ENCODE measurements at places on chromosomes 2 and 18.

DNA sequence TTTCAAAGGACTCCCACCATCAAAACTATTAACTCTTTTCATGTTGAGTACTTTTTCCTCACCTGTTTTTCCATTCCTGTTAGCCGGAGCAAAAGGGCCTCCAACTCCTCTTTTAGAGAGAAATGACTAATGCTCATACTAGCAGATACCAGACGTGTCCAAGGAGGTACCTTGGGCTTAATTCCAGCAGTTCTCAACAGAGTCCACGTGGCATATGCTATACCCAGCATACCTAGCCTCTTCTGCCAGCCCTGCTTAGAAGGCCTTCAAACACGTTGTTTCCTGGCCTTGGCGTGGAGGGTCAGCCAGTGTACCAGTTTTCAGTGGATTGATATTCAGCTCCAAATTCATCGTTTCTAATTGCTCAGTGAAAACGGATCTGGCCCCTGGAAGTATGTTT is 123.9 kb downstream of the MGAT5 start:
- no peak for DNase-seq

DNA sequence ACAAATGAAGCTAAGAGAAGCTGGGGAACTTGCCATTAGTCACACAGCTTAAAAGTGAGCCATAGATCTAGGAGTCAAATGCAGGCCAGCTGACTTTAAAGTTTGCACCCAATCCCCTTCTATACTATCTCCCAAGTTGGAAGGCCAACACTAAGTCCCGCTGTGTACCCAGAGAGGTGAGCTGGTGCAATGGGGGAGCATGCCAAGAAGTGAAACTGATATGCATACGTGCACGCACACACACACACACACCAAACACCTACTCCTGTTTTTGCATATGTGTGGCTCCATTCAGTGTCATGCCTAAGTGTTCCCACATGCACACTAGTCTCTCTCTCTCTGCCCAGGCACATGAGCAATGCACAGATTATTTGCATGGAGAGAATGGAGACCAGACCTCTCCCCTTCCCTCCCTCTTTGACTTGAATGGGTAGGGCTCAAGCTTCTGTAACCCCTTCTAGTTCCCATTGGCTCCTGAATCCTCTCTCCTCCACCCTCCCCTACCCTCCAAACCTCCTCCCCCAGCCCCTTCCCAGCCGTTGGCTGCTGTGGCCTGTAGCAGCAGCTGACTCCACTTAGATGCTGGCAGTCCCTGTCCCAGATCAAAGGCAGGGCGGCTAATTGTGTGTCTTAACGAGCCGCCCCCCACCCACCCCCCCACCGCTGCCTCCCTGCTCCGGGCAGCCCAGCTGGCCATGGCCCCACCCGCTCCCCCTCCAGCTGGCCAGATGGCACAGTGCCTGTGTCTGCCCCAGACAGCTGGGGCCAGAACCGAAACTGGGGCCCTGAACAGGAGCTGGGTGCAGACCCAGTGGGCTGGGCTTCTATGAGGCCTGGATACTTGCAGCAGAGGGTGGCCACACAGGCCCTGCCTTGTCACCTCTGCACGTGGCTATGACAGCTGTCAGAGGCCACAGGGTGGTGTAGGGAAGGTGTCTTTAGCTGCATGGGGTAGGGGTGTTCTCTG is 5.6 kb downstream of the WNT10A start:
- peak; percentile 95 for DNase-seq

DNA sequence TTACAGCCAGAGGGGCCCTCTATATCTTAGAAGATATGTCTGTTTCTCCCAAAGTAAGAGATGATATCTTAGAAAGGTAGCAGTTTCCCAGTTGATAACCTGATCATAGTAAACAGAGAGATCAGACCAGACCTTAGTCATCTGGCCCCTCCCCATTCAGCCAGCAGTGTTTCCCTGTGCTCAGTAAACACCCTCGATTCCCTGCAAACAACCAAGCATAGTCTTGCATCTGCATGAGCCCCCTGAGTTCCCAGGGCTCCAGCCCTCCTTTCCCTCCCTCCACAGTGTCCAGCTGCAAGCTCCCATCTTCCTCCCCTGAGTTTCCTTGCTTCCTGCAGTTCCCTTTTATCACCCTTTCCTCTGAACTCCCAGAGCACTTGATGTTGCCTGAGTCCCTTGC is 20.3 kb downstream of the NRP2 start:
- no peak for DNase-seq

- no peak for DNase-seq
These were observed 572.0 kb upstream of the LINC00305 start for GRCh38 chr18:64720781-64721464.

DNA sequence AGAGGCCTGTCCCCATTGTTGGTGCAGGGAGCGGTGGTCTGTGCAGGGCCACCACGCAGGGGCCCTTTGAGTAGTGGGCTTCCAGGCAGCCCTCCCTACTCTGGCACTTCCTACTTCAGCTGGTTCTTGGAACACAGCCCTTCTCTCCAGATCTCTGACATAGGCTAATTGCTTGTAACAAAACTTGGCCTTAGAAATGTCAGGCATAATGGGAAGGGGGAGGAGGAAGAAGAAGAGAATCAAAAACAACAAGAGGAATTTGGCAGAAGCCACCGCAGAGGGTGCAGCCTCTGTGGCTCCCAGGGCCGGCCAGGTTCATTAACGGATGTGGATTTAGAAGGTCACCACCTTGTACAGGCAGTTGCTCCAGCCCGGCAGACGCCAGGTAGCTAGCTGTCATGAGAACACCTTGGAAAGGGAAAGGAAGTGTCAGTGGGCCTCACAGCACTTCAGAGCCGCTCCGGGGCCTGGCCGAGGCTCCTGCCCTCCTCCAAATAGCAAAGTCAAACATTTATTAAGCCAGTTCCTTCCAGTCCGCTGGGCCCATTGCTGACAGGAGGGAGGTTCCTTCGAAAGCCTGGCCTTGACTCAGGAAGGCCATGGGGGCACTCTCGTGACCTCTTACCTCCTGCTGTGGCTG is 7.4 kb downstream of the BOD1L2 start:
- no peak for DNase-seq

GRCh38 chr18:78247615-78248289 is 731.9 kb upstream of the SALL3 start:
- DNase-seq = no peak

GRCh38 chr2:9552219-9553178 is 3.1 kb downstream of the ADAM17 start:
- DNase-seq = no peak

DNA sequence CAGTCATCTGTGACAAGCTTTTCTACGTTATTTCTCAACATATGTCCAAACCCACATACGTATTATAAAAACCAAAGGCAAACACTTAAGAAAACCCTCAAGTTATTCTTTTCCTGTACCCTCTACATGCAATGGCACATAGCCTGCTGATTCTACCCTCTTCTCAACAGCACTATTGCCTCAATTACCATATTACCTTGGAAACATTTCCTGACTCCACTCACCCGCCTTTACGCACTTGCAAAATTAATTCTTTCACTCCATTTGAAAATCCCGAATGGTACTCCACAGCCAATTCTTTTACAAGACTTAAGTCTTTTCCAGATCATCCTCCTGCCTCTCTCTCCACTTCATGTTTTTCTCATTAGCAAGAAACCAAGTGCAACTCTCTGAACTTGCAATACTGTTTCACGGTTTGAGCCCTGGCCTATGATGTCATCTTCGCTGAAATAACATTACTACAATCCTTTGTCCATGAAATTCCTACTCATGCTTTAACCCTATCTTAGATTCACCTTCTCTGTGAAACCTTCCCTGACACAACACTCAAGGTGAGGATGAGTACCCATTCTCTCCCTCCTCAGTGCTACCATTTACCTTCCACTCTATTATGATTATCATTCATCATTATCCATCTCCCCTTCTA is 29.0 kb downstream of the SESTD1 start:
- no peak for DNase-seq

- no peak for DNase-seq
These were observed 34.1 kb downstream of the RASGRP3 start for GRCh38 chr2:33510586-33510968.

DNA sequence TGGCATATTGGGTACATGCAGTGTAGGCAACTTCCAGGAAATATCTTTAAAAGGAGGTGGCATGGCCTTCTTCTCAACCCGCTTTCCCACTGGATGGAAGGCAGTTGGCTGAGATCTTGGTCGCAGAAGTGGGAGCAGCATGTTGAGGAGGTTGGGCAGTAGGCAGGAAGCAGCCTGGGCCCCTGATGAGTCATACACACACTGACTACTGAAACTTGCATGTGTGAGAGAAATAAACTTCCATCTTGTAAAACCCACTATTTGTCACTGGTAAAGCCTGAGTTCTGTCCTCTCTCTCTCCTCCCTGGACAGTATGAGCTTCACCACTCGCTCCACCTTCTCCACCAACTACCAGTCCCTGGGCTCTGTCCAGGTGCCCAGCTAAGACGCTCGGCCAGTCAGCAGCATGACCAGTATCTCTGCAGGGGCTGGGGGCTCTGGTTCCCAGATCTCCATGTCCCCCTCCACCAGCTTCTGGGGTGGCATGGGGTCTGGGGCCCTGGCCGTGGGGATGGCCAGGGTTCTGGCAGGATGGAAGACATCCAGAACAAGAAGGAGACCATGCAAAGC is 233.8 kb upstream of the SPRED2 start:
- no peak for DNase-seq

DNA sequence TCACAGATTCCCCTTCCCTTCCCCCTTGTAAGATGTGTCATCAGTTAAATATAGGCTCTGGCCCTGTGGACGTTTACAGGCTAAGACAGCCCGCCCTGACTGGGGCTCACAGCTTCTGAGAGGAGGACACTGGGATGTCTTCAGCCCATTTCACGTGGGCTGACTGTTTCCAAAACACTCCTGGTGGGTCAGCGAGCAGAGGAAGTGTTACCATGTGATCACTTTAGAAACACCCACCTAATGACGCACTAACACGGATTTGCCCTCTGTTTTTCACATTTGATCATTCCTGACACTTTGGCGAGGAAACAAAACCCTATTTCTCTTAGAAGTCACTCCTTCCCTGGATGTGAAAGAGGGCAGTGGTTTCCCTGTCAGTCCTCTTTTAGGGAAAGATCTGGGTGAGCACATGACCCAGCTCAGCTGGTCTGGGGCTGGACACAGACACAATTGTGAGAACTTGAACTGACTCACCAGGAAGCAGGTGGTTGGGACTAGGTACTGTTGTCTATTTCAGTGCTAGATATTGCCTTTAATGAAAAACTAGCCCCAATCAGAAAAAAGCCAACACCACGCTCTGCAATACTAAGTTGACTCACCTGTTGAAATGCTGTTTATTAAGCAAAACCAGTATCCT is 38.8 kb downstream of the BMP10 start:
- no peak for DNase-seq

- DNase-seq = no peak
These were observed 9.7 kb downstream of the CYBRD1 start for GRCh38 chr2:171531836-171532450.

GRCh38 chr2:26925100-26925791 is 45.2 kb upstream of the MAPRE3 start:
- DNase-seq = no peak

- DNase-seq = no peak
These were observed 201.4 kb upstream of the EPAS1 start for GRCh38 chr2:46095830-46096229.

- no peak for DNase-seq
These were observed 66.5 kb downstream of the ALPK2 start for GRCh38 chr18:58562146-58562998.

- no peak for DNase-seq
These were observed 7.2 kb downstream of the SIX3 start for GRCh38 chr2:44948565-44949328.

GRCh38 chr18:63062246-63062645 is 257.3 kb downstream of the BCL2 start:
- DNase-seq = no peak

DNA sequence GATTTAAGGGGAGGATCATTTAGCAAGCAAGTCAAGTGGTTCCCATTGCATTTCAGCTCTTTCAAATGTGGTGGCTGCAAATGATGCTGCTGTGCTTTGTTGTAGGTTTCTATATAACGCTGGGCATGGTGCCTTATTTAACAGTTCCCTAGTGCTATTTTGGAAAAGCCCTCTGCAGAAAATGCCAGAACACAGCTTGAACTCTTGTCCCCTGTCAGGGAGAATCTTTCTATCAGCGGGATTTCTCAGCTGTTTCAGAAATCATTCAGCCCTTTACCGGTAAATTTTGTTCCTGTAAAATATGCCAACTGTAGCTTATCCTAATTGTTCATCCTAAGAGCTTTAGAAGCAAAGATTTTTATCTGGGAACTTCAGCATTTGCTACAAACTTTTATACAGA is 77.8 kb upstream of the DTNA start:
- no peak for DNase-seq

DNA sequence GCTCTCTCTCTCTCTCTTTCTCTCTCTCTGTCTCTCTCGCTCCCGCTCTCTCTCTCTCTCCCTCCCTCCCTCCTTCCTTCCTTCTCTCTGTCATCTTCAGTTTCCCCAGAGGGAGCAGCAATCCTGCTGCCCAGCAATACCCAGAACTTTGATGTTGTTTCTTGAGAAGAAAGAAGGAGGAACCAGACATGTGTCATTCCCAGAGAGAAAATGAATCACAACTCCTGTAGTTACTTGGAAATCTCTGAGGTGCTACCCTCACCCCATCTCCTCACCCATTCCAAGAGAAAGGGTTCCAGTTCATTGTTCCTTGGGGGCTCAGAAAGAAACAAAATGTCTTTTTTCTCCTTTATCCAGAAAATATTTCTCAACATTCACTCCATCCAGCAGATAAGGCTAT is 449.1 kb downstream of the TNS1 start:
- no peak for DNase-seq

DNA sequence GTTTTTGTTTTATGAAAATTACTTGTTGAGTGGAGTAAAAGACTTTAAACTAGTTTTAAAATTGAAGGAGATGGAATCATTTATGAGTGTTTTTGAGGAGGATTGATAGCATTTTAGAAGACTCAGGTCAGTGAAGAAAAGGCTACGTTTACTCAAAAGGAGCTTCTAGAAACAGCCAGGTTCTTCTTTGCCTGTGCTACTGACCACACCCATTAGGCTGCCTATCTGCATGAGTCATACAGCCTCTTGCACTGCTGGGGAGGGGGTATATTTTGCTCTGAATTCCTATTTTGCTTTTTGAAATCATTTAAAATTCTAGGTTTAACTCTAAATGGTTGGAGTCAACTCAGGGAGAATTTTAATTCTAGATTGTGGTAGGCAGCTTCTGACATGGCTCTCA is 22.3 kb downstream of the EFEMP1 start:
- DNase-seq = no peak

GRCh38 chr2:134217924-134218323 is 35.9 kb upstream of the MGAT5 start:
- DNase-seq = no peak

DNA sequence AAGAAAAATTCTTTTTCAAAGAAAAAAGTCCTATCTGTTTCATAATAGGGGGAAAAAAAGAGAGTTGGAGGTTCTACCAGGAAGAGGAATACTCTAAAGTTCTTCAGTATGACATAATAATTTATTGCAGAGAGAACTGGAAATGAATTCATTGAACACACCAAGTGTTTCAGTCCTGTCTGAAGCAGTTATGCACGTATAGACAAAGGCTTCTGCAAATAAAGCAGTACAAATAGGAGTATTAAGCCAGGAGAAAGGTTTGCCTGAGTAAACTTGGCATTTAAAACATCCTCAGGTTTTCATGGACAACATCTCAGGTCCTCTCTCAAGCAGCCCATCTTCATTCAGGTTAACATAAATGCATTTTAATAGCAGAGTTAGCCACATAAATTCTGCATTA is 141.6 kb downstream of the CCDC148 start:
- DNase-seq = no peak

GRCh38 chr18:9354256-9354655 is 19.7 kb downstream of the TWSG1 start:
- DNase-seq = no peak
